Stimulated activated CD4-positive, alpha-beta T cell treated with anti-CD3 and anti-CD28 coated beads, Interleukin-12 subunit alpha, Interleukin-12 subunit beta, amount 100 ng/mL, for 24 hours (primary cell): ENCODE measurements at places on chromosomes 1 and 21.
A peak's percentile ranks its signal among the peaks of the same experiment; 100 is the strongest.

DNA sequence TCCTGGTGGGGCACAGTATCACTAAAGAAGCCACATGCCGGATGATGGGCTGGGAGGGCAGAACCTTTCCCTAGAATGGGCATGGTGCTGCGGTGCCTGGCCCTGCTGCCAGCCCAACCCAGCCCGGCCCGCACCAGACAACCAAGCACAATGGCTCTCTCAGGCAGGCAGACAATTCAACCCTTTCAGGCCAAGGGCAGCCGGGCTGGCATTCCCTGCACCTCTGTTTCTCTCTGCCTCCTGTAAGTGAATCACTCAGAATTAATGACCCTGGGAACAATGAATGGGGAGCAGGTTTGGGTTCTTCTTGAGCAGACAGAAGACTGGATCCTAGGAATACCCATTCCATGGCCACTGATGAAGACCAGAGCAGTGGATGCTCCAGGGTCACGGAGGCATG is 41.0 kb upstream of the IFFO2 start:
- DNase-seq: no peak

- peak; percentile 42 for DNase-seq
Measured at GRCh38 chr1:42922687-42923366, 35.8 kb downstream of the SLC2A1 start.

DNA sequence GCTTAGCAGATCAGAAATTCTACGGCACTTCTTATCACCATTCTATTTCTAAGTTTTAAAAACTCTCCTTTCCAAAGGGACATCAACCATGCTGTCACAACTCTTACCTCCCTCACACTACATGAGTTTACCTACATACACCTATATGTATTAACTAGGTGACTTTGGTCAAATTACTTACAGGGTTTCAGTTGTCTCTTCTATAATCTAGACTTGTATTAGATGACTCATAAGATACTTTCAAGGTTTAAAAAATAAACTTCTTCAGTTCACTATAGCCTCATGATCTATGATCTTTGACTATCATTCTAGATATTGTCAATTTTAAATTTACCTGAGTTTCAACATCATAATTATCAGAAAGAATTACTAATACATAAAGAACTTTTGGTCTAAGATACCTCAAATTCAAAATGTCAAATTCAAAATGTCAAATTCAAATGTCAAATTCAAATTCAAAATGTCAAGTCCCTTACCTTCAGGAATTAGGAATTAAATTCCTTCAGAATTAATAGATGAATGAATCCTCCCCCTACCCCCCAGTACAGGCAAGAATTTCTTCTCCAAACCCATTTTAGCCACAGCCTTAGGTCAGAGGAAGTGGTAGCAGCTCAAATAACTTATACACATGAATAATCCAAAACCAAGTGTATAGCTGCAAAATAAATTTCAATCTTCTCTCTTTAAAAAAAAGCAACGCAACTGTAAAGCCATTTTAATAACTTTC is 31.1 kb downstream of the OTUD7B start:
- DNase-seq: no peak

- DNase-seq: no peak
Measured at GRCh38 chr1:27591622-27592021, 12.3 kb downstream of the AHDC1 start.

DNA sequence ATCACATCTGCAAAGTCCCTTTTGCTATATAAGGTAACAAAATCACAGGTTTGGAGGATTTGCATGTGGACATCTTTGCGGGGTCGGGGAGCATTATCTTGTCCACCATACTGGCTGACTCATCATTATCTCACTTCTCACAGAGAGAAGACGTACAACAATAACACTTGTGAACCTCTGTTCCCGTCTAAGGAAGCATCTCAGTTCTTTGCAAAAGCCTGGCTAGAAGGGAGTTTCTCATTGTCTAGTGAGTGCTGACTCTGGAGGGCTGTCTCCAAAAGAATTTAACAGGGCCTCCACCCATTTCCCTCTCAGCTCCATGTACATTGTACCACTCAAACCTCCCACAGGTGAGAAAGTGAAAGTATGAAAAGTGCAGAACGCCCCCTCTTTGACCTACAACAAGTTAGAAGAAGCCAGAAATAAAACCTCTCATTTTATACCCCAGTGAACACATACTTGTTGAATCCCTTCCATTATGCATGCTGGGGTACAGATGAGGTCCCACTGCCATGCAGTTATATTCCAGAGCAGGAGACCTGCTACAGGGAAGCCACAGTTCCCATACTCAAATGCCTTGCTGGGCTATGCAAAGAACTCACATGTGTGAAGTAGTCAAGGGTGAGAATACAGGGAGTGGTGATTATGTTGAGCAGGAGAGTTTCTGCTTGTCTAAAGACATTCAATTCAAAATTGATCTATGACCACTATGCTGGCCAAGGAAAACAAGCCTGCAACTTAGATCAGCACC is 121.7 kb upstream of the PRDX6 start:
- no peak for DNase-seq
